ENCODE measurements at places on chromosomes 12 and 14. TPM values are rescaled to one million over a fixed set of nuclear protein-coding genes. Genes with fewer than 3 reads are reported as not detected.

Gene CACNA1C
- total RNA-seq: 3.1 TPM

Gene LYSET
- total RNA-seq: 7.4 TPM

Gene KRT73
- not detected for total RNA-seq

Gene LBHD2
- total RNA-seq: not detected

Gene BIN2
- total RNA-seq: not detected

Gene TAS2R46
- 2.6 TPM for total RNA-seq

Gene SDS
- total RNA-seq: not detected

Gene CLEC4E
- total RNA-seq: not detected

Gene UNC79
- under 0.01 TPM for total RNA-seq

Gene PTPN6
- total RNA-seq: 0.11 TPM

Gene ZFHX2
- total RNA-seq: 0.62 TPM

Gene AKAP3
- total RNA-seq: 1.1 TPM

Gene MDGA2
- total RNA-seq: not detected

Gene APOF
- total RNA-seq: not detected

Gene TSPAN19
- 0.25 TPM for total RNA-seq

Gene FKBP3
- 28.4 TPM for total RNA-seq

Gene TBX3
- 160 TPM for total RNA-seq

Gene FAM90A1
- total RNA-seq: 0.11 TPM

Gene KRT75
- not detected for total RNA-seq

Gene NRIP2
- 0.22 TPM for total RNA-seq

Gene NKX2-8
- not detected for total RNA-seq

Gene SLC39A2
- total RNA-seq: not detected

Gene HOXC12
- not detected for total RNA-seq

Gene VWF
- total RNA-seq: 1.3 TPM

Gene TMEM116
- total RNA-seq: 11.2 TPM

Gene TAS2R42
- total RNA-seq: not detected

Gene FAIM2
- total RNA-seq: 3.0 TPM

Gene TOMM20L
- not detected for total RNA-seq

Gene DDIT3
- 136 TPM for total RNA-seq

Gene TESPA1
- total RNA-seq: not detected

Gene ACSM4
- total RNA-seq: not detected

Gene TC2N
- total RNA-seq: 0.77 TPM

Gene KHNYN
- total RNA-seq: 60.5 TPM

Gene KRT74
- total RNA-seq: not detected

Gene GUCY2C
- not detected for total RNA-seq

Gene RNASE3
- not detected for total RNA-seq

Gene SLC6A13
- not detected for total RNA-seq

Gene YBX3
- total RNA-seq: 81.4 TPM

Gene TAS2R13
- 1.5 TPM for total RNA-seq

Gene TAS2R30
- total RNA-seq: 9.1 TPM

Gene AICDA
- not detected for total RNA-seq

Gene LMNTD1
- total RNA-seq: 1.9 TPM

Gene RHEBL1
- 0.62 TPM for total RNA-seq

Gene ACOT4
- total RNA-seq: 1.00 TPM

Gene FOXN4
- total RNA-seq: not detected

Gene NEUROD4
- not detected for total RNA-seq

Gene JPH4
- not detected for total RNA-seq

Gene OTOGL
- under 0.01 TPM for total RNA-seq

Gene ORAI1
- 8.5 TPM for total RNA-seq

Gene PHLDA1
- 75.0 TPM for total RNA-seq

Gene INHBC
- total RNA-seq: not detected

Gene DBX2
- not detected for total RNA-seq

Gene HPD
- 0.12 TPM for total RNA-seq

Gene MIPOL1
- 17.1 TPM for total RNA-seq

Gene TMTC1
- total RNA-seq: 27.9 TPM

Gene FSCB
- total RNA-seq: 0.12 TPM

Gene ARHGEF40
- 42.8 TPM for total RNA-seq

Gene GALNT16
- total RNA-seq: 1.1 TPM

Gene MANSC4
- total RNA-seq: not detected

Data from uterine smooth muscle cell (primary cell).